ENCODE measurements at places on chromosomes 4 and X.

DNA sequence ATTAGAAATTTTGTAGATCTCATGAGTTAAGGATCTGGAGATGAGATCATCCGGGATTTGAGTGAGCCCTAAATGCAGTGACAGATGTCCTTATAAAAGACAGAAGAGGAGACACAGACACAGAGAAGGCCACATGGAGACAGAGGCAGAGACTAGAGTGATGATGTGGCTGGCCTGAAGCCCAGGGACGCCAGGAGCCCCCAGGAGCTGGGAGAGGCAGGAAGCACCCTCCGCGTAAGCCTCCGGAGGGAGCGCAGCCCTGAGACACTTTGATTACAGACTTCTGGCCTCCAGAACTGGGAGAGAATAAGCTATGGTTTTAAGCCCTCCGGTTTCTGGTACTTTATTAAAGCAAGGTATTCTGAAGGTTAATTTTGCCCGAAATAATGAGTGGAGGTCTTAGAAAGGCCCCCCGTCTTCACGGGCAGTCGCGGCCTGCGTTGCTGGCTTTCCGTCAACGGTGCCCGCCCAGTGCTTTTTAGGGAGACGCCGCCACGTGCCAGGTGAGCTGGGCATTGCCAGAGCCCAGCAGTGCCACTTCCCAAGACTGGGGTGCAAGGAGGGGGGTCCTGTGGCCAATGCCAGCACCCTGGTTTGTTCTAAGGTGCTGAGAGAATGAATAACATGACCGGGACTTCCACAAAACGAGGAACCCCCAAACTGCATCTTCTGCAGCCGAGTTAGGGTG is 8.1 kb downstream of the DHRSX start:
- DNase-seq: no peak

DNA sequence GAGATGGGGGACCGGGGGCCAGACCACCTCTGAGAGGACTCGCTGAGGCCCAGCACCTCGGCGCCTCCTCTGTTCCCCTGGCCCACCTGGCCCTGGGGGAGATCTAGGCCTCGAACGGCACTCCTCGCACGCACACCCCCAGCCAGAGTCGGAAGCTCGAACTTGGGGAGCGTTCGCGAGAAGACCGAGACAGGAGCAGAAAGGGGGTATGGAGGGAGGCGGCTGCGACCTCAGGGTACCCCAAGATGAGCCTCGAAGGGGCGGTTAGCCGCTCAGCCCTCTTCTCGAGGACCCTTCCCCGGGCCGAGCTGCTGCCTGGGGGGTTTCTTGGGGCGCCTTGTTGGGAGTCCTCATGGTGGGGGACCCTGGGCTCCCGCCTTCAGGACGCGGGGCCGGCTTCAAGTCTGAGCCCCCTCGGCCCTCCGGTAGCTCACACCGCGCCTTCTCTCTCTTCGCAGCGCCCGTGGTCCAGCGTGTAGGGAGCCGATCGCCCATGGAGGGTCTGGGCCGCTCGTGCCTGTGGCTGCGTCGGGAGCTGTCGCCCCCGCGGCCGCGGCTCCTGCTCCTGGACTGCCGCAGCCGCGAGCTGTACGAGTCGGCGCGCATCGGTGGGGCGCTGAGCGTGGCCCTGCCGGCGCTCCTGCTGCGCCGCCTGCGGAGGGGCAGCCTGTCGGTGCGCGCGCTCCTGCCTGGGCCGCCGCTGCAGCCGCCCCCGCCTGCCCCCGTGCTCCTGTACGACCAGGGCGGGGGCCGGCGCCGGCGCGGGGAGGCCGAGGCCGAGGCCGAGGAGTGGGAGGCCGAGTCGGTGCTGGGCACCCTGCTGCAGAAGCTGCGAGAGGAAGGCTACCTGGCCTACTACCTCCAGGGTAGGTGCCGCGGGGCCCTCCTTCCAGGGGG is 706 bp downstream of the DUSP9 start:
- DNase-seq: no peak

- DNase-seq: no peak
Measured at GRCh38 chr4:125338814-125339213, 24.1 kb downstream of the FAT4 start.

- DNase-seq: no peak
Measured at GRCh38 chrX:13863324-13863723, 46.4 kb upstream of the GPM6B start.

- DNase-seq: no peak
Measured at GRCh38 chrX:2526390-2526789, 25.6 kb upstream of the DHRSX start.

GRCh38 chrX:7586126-7586525 is 256.8 kb upstream of the VCX start:
- DNase-seq: peak; percentile 12

- no peak for DNase-seq
Measured at GRCh38 chrX:144791298-144791697, 456.0 kb upstream of the SPANXN1 start.

DNA sequence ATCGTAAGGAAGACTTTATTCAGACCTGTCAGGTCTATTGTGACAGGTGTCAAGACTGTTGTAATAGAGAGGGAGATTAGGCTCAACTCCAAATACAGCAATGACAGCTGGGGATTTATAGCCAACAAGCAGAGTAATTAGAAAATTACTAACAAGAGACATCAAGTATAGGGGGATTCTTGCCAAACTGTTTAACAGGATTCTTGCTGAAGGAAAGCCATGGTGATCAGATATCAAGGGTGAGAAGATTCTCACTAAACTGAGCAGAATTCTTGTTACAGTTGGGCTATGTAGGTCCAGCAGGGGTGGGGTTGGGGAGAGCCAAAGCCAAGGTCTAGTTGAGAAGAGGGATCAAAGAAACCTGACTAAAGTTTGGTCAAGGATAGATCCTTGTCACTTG is 461.0 kb upstream of the GALNT7 start:
- DNase-seq: peak; percentile 43
